ENCODE measurements at places on chromosomes 2 and 18. TPM values are rescaled to one million over a fixed set of nuclear protein-coding genes. Genes with fewer than 3 reads are reported as not detected.

NLRC4 gene
- total RNA-seq: 0.16 TPM

SULT6B1 gene
- not detected for total RNA-seq

AKAIN1 gene
- 0.28 TPM for total RNA-seq

DSEL gene
- total RNA-seq: 4.7 TPM

ZNF2 gene
- total RNA-seq: 1.5 TPM

SCG2 gene
- 4.9 TPM for total RNA-seq

INHBB gene
- 2.7 TPM for total RNA-seq

SLC40A1 gene
- 43.4 TPM for total RNA-seq

FBXO48 gene
- total RNA-seq: 1.1 TPM

ALPI gene
- total RNA-seq: not detected

ST8SIA5 gene
- total RNA-seq: 0.12 TPM

GREB1 gene
- total RNA-seq: 16.1 TPM

SERPINB5 gene
- total RNA-seq: not detected

SLC38A11 gene
- total RNA-seq: 2.0 TPM

CDCA7 gene
- 1.9 TPM for total RNA-seq

DNA sequence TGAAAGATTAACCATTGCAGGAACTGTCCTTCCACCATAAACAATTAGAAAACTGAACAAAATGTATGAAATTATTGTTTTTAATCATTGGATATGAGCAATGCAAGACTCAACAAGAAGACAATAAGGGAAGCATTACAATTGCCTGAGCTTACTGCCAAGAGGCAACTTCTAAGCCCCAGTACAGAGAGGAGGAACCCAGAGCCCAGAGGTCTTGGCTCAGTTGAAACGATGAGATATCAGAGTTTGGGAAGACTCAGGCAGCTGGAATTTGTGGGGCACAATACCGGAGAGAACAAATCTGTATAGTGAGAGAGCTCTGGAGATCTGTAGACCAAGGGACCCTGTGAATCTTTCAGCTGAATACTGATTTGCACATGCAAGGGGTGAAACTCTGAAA lies 80.6 kb upstream of the ZFP36L2 start:
- DNase-seq: no peak

- DNase-seq: no peak
Measured at GRCh38 chr2:56118474-56118873, 65.3 kb upstream of the CCDC85A start.

DNA sequence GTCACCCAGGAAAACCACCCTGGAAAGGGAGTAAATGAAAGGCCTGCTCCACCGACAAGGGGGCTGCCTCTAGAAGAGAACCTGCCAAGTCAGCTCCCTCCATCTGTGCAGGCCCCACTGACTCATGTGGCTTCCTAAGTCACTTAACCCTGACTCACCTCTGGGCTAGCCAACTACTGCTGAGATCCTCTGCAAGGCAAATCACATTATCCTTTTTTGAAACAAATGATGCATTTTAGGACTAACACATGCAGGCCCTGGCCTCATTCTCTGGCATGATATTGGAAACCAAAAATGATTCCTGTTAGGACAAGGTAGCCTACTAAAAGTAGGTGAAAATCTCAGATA lies 474.6 kb downstream of the EPHA4 start:
- DNase-seq: no peak

DNA sequence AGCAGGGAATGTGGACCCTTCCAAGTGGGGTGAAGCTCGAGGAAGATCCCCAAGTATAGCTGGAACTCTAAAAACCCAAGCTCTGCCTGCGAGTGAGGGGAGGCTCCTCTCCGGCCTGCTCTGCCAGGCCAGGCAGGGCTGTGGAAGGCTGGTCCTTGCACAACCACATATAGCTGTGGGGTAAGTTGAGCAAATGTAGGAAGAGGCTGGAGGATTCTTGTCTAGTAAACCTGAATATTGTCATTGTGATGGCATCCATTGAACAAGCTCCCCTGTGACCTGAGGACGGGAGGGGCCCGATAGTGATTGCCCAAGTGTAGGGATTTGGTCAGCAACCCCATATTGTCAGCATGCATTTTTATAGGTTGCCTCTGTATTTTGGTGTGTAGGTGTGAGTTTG lies 103.0 kb downstream of the ACKR3 start:
- DNase-seq: no peak

DNA sequence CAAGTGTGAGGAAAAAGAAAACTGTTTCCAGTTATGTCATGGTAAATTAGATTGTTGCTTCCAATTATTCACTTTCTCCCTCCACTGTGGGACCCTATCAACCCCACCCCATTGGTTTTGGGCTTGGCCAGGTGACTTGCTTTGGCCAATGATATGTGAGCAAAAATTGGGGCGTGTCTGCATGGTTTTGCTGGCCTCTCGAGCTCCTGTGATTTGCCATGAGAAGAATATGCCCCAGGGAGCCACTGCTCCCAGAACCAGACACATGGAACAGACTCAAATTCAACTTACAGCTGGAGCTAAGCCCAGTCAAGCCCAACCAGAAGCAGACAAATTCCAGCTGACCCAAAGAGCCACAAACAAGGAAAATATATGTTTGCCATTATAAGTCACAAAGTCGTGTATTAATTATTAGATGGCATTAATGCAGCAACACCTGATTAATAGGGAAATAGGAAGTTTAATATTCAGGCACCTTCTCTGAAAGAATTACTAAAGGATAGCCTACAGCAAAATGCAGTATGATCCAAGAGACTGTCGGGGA lies 248.9 kb downstream of the ANAPC1 start:
- DNase-seq: no peak

GRCh38 chr2:16034151-16034974 lies 94.0 kb downstream of the MYCN start:
- DNase-seq: no peak

- no peak for DNase-seq
Measured at GRCh38 chr18:61896757-61897156, 4.0 kb upstream of the RNF152 start.

- DNase-seq: peak; percentile 34
Measured at GRCh38 chr2:232447091-232447620, 8.8 kb upstream of the ALPI start.

GRCh38 chr2:71898851-71899681 lies 248.6 kb downstream of the CYP26B1 start:
- no peak for DNase-seq

GRCh38 chr2:6896930-6897759 lies 19.6 kb downstream of the RSAD2 start:
- no peak for DNase-seq

DNA sequence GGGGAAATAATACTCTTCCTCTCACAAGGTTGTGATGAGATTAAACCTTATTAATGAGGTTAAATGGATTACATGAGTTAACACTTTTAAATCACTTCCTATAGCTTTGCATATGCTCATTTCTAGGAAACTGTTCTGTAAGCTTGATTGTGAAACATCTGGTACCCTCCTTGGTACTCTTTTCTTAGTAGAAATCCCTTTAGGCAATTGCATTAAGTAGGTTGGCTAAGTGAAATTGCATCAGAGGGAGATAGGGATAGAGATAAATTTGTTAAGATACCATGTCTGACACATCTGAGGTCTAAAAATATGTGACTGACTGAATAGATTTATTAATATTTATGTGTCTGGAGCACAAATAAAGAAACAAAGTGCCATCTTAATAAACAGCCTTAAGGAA lies 275.9 kb upstream of the MAP2 start:
- no peak for DNase-seq

DNA sequence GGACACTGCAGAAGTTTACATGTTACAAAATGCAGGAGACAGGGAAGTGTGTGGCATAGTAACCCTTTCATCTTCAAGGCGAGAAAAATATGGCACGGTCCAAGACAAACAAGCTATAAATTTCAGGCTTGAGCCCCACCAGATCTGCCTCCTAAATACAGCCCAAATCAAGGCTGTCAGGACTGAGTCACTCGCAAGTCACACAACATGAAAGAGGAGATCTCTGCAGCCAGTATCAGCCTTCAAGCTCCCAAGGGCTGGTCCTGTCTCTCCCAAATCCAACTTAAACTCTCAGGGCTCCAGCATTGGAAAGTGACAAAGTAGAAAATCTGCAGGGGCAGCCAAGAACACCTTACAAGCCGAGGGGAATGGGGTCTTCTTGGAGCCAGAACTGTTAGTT lies 106.3 kb upstream of the GATA6 start:
- no peak for DNase-seq

DNA sequence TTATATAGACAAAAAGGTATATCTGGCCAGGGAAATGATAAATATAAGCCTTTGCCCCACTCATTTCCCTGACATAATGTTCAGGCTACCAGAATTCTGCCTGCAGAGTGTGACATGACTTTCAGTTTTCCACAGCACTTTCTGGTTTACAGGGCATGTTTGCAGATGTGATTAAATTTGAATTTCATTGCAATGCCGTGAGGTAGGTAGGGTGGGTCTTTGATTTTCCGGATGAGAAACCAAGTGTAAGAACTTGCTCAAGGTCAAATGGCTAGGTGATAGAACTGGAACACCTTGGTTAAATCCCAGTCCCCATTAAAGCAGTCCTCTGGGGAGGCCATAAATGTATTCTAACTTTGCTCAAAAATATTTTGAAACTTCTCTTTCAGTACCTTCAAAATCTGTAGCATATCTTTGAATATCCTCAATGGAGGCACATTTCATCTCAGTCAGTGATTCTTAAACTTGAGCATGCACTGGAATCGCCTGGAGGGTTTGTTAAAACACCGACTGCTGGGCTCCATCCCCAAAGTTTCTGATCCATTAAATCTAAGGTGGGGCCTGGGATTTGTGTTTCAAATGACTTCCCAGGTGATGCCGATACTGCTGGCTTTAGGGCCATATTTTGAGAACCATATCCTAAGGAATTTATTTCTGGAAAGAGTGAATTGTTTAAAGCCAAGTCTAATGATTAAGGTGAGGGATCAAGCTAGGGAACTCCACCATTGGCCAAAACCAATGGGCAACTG lies 35.0 kb downstream of the MRPL33 start:
- DNase-seq: no peak

All from pancreas (tissue), 10 donors.